ENCODE measurements at places on chromosomes 6 and 20.

- DNase-seq: no peak
These were observed 46.4 kb upstream of the CDKAL1 start for GRCh38 chr6:20487669-20488375.

DNA sequence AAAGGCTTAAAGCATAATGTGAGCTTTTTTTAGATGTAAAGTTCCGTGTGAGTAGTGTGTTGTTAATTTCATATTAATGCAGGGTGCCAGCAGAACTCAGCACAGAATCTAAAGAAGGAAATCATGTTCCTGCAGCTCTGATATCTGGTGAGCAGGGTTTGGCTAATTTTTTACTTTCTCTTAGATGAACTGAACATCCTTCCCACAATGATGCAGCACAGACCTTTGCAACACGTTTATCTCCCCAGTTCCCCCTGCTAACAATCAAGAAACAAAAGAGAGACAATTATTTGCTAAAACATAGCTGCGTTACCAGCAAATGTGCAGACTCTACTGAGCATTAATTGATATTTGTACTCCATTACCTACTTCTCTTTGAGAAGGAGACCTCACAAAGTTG lies 39.1 kb upstream of the ATXN1 start:
- no peak for DNase-seq

DNA sequence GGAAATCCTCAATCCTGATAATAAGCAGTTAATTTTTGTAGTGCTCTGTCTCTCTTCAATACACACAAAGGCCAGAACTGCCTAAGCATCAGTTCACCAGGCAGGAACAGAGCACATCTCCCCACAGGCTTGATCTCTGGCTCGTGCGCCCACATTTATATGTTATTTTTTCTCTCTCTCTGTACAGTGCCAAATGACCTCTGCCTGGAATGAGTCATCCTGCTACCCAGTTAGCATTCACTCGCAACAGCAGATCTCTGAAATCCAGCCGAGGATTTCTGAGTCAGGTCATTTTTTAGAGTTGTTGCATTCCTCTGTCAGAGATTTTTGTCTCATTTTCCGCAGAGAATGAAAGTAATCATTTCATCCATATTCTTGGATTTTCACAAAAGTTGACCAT lies 107.1 kb downstream of the COL12A1 start:
- DNase-seq: no peak

DNA sequence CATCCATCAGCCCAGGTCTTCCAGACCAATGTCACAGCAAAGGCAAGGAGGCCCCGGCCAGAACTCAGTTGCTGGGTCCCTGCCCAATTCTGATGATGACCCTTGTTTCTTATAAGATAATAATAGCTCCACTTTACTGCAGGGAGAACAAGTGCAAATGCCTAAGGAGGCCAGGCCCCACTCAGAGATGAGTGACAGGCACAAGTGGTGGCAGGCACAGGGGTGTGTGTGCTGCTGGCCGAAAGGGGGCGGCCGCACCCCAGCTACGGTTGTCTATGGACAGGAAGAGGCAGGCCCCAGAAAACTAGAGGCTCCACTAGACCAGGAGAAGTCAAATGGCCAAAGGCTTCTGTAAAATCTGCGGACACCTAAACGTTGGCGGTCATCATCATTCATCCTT lies 28.6 kb downstream of the GNAS-AS1 start:
- DNase-seq: no peak

DNA sequence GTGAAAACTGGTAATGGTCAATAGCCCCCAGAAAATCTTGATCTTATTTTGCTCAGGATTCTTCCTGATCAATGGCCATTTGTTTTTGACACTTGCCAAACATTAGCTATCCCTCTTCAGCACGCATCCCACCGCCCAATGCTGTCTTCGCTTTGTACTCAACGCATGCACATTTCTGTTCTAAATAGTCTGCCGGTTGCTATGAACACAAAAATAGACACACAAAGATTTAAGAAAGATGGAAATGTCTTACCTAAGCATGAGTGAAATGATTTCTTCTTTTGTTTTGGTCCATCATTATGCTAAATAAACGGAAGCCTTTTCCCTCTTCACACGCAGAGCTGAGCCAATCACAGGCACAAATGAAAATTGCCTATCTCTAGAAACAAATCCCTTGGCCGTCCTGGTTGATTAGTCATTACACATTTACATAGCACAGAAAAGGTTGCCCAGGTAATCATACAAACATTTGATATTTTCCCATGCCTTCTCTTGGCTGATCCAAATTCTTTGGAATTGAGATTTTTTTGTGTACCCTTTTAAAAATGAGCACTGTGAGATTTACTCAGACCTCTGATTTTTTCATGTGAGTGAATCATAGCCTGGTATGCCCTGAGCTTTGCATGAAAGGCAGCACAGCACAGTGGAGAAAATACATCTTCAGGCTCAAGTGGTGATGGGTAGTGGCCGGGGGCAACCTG lies 70.5 kb upstream of the FAM184A start:
- DNase-seq: no peak

Measured in stimulated activated CD4-positive, alpha-beta T cell treated with anti-CD3 and anti-CD28 coated beads, Interleukin-12 subunit alpha, Interleukin-12 subunit beta, amount 100 ng/mL, for 4 hours (primary cell).